ENCODE measurements at places on chromosomes 4 and X. TPM values are rescaled to one million over a fixed set of nuclear protein-coding genes. Genes with fewer than 3 reads are reported as not detected.

- H3K27me3 ChIP-seq = peaks cover 12% of the 10 kb centered on the region
- H3K4me3 ChIP-seq = no peak overlapping the region
- H3K27ac ChIP-seq = no peak overlapping the region
- no peak for DNase-seq
- no peaks in the 10 kb centered on the region for H3K36me3 ChIP-seq
Observed at GRCh38 chr4:139584784-139585183, 28.8 kb upstream of the SETD7 start.

GRCh38 chrX:13123247-13123856 is 78.9 kb upstream of the FAM9C start:
- no peak overlapping the region for H3K4me3 ChIP-seq
- no peaks in the 10 kb centered on the region for H3K4me1 ChIP-seq
- DNase-seq = no peak
- no peak overlapping the region for H3K27ac ChIP-seq
- H3K36me3 ChIP-seq = no peaks in the 10 kb centered on the region

GRCh38 chrX:93419642-93420041 is 253.7 kb downstream of the NAP1L3 start:
- no peak for DNase-seq
- H3K27me3 ChIP-seq = no peaks in the 10 kb centered on the region
- no peak overlapping the region for H3K4me3 ChIP-seq
- no peak overlapping the region for H3K27ac ChIP-seq

CRLF2 gene
- total RNA-seq = not detected

- H3K36me3 ChIP-seq = no peaks in the 10 kb centered on the region
- no peak overlapping the region for H3K4me3 ChIP-seq
- DNase-seq = no peak
- no peaks in the 10 kb centered on the region for H3K4me1 ChIP-seq
- H3K27ac ChIP-seq = no peak overlapping the region
Observed at GRCh38 chrX:96564595-96564994, 120.0 kb upstream of the DIAPH2 start.

GRCh38 chr4:152221816-152222516 is 313.9 kb downstream of the FBXW7 start:
- 0 out of 2 replicates have a peak, but pooled peaks cover 4% of the 10 kb centered on the region for H3K4me1 ChIP-seq
- H3K27me3 ChIP-seq = no peaks in the 10 kb centered on the region

DNA sequence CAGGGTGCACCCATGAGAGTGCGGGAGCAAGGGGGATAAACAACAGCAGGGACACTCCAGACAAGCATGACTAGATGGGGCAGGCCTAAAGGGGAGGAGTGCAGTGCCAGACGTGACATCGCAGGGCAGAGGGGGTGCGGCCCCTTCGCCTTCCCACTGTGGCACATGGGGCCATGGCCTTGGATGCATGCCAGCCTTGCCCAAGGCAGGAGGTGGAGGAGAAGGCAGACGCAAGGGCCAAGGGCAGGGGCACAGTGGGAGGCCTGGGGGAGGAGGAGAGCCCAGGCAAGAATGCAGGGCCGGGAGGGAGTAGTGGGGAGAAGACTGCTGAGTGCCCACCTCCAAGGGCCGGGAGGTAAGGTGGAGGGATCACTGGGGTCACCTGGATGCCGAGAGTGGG is 21.6 kb downstream of the PNMA6E start:
- DNase-seq = no peak
- no peaks in the 10 kb centered on the region for H3K4me1 ChIP-seq
- H3K27ac ChIP-seq = no peak overlapping the region

GRCh38 chrX:133120406-133120805 is 23.5 kb upstream of the USP26 start:
- DNase-seq = no peak
- no peaks in the 10 kb centered on the region for H3K36me3 ChIP-seq
- H3K27ac ChIP-seq = no peak overlapping the region

GRCh38 chr4:169050881-169051760 is 41.1 kb upstream of the CBR4 start:
- peaks cover 8% of the 10 kb centered on the region for H3K4me1 ChIP-seq
- DNase-seq = no peak
- no peaks in the 10 kb centered on the region for H3K36me3 ChIP-seq
- no peaks in the 10 kb centered on the region for H3K27me3 ChIP-seq
- no peak overlapping the region for H3K4me3 ChIP-seq

DNA sequence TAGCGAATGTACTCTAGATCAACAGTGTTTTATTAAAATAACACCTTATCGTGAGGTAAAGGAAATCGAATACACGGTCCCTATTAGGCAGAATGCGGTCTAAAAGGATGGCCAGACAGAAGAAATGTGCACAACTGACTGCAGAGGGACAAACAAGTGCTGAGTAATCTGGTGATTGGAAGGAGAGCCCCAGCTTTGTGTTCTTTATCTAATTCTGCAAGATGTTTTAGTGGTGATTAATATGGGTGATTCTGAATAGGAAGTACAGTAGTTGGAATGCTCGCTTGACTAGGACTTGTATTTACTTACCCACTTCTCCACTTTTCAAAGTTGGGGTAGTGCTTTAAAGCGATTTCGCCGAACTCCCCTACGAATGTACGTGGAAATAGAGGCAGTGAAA is 1.2 kb downstream of the WDR44 start:
- no peak overlapping the region for H3K27ac ChIP-seq
- DNase-seq = no peak
- peaks cover 10% of the 10 kb centered on the region for H3K4me1 ChIP-seq

ZXDB gene
- total RNA-seq = 15.5 TPM

DNA sequence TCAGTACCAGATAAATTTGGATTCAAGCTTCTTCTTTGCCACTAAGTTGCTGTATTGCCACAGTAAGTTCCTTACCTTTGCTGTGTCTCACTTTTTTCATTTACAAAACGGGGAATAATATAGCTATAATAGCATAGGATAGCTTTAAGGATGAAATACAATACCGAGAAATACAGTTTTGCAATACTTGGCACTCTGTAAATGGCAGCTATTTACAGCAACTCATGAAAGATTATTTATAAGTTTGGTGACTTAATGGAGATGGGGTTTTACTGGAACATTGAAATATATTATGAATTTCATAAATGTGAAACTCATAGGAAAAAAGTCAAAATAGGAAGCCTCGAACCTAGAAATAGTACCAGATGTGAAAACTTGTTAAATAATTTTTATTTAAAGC is 27.6 kb downstream of the ANXA10 start:
- DNase-seq = no peak
- H3K4me1 ChIP-seq = no peaks in the 10 kb centered on the region
- no peaks in the 10 kb centered on the region for H3K27me3 ChIP-seq
- no peaks in the 10 kb centered on the region for H3K36me3 ChIP-seq
- no peak overlapping the region for H3K4me3 ChIP-seq
- H3K27ac ChIP-seq = no peak overlapping the region

F8A2 gene
- not detected for total RNA-seq

VCX2 gene
- not detected for total RNA-seq

DNA sequence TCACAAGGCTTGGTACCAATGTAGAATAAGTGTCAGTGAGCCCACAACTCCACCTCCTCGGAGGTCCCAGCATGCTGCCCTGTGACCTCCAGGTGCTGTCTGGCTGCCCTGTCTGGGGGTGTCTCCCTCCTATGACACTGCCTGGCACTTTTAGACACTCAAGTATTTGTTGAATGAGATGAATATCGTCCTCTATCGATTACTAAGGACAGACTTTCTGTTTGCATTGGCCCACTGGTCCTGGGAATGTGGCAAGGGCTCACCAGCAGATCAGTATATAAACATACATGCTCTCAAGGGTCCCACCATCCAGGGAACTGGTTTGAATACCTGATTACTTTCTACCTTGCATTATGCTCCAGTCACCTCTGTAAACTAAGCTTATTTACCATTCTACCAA is 333.0 kb downstream of the NR3C2 start:
- no peak overlapping the region for H3K4me3 ChIP-seq
- no peak for DNase-seq
- H3K27ac ChIP-seq = no peak overlapping the region

GRCh38 chrX:119655125-119655524 is 37.8 kb downstream of the SEPTIN6 start:
- H3K4me1 ChIP-seq = 0 out of 2 replicates have a peak, but pooled peaks cover 3% of the 10 kb centered on the region
- H3K4me3 ChIP-seq = no peak overlapping the region
- no peaks in the 10 kb centered on the region for H3K36me3 ChIP-seq

GRCh38 chr4:140208921-140209320 is 54.9 kb upstream of the MAML3 start:
- H3K36me3 ChIP-seq = no peaks in the 10 kb centered on the region
- peaks cover 18% of the 10 kb centered on the region for H3K4me1 ChIP-seq
- DNase-seq = no peak
- no peak overlapping the region for H3K27ac ChIP-seq

NSUN7 gene
- 31.3 TPM for total RNA-seq

COL4A5 gene
- total RNA-seq = 48.1 TPM

- H3K4me3 ChIP-seq = no peak overlapping the region
- DNase-seq = no peak
- H3K27me3 ChIP-seq = no peaks in the 10 kb centered on the region
Observed at GRCh38 chrX:3669841-3670475, 43.5 kb downstream of the PRKX start.

DNA sequence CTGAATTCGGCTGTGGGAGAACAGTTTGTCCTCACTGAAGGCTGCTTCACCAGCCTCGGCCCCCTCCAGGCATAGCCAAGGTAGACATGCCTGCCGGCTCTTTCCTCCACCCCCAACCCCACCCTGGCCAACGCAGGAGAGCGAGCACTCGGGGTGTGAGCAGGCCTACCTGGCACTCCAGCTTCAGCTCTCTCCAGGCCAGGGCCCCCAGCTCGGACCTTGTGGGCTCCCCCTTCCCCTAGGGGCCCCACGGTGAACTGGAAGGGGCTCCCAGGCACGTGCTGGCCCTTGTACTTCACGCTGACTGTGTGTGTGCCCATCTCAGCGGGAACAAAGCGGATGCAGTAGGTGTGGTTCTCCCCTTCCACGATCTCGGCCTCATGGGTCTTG is 22.4 kb downstream of the FLNA start:
- no peaks in the 10 kb centered on the region for H3K27me3 ChIP-seq
- no peaks in the 10 kb centered on the region for H3K4me1 ChIP-seq
- H3K4me3 ChIP-seq = no peak overlapping the region
- H3K27ac ChIP-seq = no peak overlapping the region
- DNase-seq = no peak

DNA sequence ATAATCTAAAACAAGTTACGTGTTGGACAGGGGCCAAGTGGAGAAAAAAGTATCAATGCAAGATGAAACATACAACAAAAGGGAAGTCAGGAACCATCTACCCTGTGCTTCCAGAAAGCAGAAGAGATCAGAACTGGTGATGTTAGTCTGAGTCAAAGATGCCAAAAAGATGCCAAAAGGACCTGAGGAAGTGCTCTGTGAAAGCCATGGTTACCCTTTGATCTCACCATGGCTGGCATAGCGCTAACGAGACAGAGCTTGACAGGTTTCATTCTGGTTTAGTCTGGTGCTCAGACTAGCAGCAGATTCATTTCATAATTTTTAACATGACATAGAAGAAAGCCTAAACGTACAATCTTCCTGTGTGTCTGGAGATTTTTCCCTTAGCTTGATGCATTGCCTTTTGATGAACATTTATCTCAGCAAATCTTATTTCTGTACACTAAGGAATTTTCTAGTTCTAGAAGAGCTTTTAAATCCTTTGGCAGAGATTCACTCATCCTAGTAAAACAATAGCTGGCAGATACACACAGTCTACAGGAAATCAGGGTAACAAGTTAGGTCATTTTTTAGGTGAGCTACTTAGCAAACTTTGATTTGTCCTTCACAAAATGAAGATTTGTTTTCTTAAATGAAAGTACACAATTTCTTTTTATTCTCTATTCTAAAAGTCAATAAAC is 87.7 kb downstream of the COL25A1 start:
- H3K4me3 ChIP-seq = no peak overlapping the region
- H3K27ac ChIP-seq = no peak overlapping the region
- no peak for DNase-seq

SSX4 gene
- total RNA-seq = not detected

NAA11 gene
- not detected for total RNA-seq

TRIM61 gene
- total RNA-seq = 0.38 TPM

ZNF630 gene
- 1.6 TPM for total RNA-seq

DNA sequence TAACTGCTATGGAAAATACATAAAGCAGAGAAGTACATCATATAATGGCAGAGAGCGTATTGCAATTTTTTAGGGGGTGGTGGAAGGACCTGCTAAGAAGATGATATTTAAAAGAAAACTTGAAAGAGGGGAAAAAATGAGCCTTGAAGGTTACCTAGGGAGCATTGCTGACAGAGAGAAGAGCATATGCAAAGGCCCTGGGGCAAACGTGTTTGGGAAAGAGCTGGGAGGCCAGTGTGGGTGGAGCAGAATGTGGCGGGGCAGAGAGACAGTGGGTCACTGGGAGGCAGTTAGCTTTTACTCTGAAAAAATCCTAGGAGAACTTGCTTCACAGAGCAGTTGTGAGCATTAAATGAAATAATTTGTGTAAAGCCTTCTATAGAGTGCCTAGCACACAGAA is 157.0 kb downstream of the SHROOM3 start:
- H3K4me3 ChIP-seq = no peak overlapping the region
- DNase-seq = no peak
- no peaks in the 10 kb centered on the region for H3K36me3 ChIP-seq
- no peaks in the 10 kb centered on the region for H3K27me3 ChIP-seq
- H3K27ac ChIP-seq = peak overlapping the region; percentile 98
- H3K4me1 ChIP-seq = peaks cover 39% of the 10 kb centered on the region

BTC gene
- total RNA-seq = 0.23 TPM

GRCh38 chr4:15636818-15637217 is 18.3 kb downstream of the FBXL5 start:
- peaks cover 44% of the 10 kb centered on the region for H3K36me3 ChIP-seq
- no peak overlapping the region for H3K4me3 ChIP-seq
- H3K27ac ChIP-seq = no peak overlapping the region
- H3K4me1 ChIP-seq = no peaks in the 10 kb centered on the region
- H3K27me3 ChIP-seq = no peaks in the 10 kb centered on the region
- DNase-seq = no peak

BRS3 gene
- not detected for total RNA-seq

DNA sequence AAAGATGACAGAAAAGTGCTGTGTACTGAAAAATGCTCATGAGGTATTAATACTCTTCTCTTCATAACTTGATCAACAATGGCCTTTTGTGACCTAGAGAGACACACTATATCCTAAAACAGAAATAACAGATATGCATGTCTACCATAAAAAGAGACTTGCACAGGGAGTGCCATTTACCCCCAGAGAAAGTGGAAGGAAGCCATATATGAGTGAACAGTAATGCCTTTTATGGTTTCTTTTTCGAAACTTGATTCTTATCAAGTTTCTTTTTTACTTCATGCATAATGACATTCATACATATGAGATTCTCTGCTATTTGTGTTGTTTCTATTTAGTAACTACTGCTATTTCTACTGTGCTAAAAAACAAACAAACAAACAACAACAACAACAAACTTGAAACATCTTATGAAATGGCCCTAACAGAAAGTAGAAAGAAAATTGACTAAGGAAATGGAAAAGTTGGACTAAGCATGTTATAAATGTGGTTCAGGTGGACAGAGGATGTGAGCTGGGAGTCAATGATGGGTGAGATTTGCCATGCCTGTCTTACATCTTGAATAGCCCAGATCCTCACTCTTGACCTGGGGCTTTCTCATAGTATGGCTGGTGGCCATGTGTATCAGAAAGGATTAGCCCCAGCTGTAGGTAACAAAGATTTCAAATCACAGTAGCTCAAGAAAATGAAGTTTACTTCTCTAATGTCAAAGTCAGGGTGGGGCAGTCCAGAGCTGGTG is 43.8 kb downstream of the GEMIN8 start:
- H3K27ac ChIP-seq = no peak overlapping the region
- H3K4me3 ChIP-seq = no peak overlapping the region
- no peaks in the 10 kb centered on the region for H3K36me3 ChIP-seq
- no peaks in the 10 kb centered on the region for H3K4me1 ChIP-seq
- no peak for DNase-seq
- H3K27me3 ChIP-seq = no peaks in the 10 kb centered on the region

SAGE1 gene
- not detected for total RNA-seq

Measured in GM23338 (cell line).